Stimulated activated CD4-positive, alpha-beta T cell treated with anti-CD3 and anti-CD28 coated beads, Interleukin-1b, Interleukin-23, amount 100 ng/mL, for 48 hours (primary cell): ENCODE measurements at places on chromosomes 1 and 21.

DNA sequence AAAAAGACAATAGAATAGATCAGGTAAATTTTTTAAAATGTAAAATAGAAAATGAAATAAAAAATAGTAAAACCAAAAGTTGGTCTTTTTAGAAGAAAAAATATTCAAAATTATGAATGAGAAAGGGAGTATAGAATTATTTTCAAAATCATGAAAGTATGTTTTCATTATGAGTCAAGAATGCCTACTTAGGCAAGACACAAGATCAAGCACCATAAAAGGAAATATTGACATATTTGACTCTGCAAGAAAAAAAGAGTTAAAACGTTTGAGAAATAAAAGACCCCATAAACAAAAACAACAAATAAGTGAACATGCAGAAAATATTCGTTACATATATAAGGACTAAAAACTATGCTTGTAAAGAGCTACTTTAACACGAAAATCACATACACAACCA is 4.8 kb upstream of the COX20 start:
- no peak for DNase-seq

DNA sequence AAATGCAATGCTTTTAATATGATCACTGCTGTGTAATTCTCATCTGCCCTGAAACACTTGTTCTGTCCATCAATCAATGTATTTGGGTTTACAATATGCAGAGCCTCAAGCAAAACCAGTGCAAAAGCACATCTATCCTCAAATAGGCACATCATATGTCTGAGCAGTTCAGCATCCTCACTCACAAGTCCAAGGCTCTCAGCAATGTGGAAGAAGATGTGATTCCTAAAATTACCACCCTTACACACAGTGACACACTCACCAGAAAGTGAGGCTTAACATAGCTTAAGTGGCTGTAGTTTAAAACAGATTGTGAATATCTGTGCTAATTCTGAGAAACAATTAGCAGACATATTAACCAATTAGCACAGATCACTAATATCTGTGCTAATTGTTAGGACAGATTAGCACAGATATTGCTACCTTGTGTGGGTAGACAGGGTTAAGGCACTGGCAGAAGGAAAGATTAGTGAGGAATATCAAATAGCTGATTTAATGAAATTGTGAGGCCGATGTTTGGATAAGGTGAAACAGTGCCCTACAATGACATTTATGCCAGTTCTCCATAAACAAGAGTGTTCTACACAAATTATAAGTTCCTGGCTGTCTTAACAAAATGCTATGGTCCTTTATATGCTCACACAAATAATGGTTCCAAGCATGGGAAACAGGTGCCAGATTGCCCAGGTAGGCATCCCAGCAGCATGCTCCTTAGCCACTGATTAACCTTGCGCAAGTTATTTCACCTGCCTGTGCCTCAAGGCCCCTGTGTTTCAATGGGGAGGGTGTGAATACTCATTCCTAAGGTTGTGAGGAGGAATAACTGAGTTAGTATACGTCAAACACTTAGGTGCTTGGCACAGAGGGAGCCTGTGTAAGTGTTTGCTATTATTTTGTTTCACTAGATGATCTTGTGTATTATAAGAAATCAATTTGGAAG is 41.7 kb downstream of the MRPL39 start:
- no peak for DNase-seq

DNA sequence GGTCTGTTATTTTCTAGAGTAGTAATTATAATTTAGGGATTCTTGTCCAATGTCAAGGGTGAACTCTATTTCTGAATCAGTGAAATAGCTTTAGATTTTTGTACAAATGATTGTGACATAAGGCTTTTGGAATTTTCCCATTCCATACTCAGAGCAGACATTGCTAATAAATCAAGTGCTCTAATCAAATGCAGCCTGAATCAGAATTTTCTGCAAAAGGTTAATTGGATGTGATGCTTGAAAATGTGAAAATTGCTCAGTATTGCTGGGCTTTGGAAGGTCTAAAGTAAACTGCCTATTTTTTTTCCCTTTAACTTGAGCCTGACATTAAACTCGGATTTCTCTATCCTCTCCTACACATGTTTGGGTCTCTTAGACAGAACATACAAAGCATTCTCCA is 23.2 kb downstream of the SGIP1 start:
- DNase-seq = no peak

DNA sequence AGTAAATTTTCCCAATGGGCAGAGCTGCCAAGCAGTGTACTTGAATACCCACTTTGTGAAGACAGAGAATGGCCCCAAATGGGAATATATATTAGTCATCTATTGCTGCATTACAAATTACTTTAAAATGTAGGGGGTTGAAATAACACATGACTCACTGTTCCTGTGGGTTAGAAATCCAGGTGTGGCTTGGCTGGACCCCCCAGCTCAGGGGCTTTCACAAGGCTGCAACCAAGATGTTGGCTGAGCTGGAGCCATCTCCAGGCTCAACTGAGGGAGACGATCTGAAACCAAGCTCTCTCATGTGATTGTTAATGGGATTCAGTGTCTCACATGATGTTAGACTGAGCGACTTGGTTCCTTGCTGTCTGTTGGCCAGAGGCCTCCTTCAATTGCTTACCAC is 33.4 kb upstream of the ARHGAP29 start:
- no peak for DNase-seq

DNA sequence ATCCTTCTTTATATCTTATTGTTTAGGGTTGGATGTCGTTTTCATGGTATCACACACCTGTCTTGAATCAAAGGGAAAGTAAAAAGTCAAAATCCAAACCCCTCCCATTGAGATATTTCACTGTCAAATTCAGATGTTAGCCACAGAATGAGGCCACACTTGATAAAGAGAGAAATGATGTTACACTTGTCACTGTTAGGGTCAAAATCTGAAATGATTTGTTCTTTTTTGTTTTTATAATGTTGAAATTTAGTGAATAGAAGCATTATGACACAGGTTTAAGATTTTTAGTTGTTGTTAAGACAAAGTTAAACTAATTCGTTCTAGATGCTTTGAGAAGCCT is 13.1 kb downstream of the NFIA start:
- no peak for DNase-seq

DNA sequence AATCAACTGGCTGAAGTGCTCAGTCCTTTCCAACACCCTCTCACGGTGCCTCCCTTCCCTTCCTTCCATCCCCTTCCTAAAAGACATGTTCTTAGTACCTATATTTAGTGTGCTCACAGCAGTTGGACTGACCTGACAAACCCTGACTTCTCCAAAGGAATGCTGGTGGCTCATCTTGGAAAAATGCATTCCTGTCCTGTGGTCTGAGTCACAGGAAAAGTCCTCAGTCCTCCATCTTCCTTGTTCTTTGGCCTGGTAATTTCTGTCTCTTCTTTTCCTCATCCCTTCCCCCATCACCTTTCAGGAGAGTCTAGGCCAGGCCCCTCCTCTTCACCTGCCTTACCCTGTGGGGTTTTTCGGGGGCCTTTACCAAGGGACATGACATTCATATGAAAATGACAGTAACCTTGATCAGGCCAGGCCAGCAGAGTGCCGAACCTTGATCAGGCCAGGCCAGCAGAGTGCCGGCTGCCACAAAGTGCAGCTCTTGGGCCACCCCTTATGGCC is 7.2 kb downstream of the ATP1B1 start:
- no peak for DNase-seq

DNA sequence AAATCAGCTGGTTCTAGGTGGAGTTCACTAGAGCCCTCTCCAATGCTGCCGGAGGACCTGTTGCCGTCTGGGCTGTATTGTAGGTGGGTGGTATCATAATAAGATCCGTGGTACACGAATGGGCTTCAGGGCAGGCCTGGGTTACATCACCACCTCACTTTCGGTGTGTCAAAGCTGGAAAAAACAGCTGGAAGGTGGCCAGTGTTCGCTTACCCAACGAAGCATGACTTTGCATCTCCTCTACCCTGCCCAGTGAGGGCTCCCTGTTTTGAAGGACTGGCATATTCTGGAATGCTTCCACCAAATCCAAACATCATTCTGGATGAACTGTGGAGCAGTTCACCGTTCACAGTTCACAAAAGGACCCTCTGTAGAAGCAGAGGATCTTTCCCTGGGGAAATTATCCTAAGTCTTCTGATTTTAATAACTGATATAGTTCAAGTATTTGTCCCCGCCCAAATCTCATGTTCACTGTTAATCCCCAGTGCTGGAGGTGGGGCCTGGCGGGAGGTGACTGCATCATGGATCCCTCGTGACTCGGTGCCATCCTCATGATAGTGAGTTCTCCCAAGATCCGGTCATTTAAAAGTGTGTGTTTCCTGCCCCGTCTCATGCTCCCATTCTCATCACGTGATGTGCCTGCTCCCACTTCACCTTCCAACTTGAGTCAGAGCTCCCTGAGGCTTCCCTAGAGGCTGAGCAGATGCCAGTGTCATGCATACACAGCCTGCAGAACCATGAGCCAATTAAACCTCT is 429.0 kb downstream of the KIF26B start:
- no peak for DNase-seq

DNA sequence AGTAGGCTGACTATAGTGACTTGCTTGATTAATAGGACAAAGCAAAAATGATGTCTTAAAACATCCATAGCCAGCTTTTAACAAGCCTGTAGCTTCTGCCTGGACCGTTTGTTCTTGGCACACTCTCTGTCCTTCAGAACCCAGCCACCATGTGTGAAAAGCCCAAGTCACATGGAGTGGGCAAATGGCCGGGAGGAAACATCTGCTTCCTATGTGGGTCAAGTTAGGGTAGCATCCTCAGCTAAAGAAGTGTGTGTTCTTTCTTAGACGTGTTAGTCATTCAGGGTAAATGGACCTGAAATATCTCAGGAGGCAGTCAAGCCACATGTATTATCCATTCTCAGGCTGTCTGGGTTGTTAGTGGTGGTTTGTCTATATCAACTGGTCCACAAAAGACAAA is 23.4 kb downstream of the RD3 start:
- no peak for DNase-seq

- DNase-seq = no peak
Measured at GRCh38 chr1:5367306-5367705, 624.9 kb downstream of the NPHP4 start.

GRCh38 chr1:51224255-51224654 is 11.8 kb upstream of the RNF11 start:
- no peak for DNase-seq

- DNase-seq = no peak
Measured at GRCh38 chr1:116508085-116508983, 62.5 kb downstream of the CD58 start.

- DNase-seq = no peak
Measured at GRCh38 chr1:210646258-210646616, 317.5 kb downstream of the HHAT start.

- DNase-seq = no peak
Measured at GRCh38 chr1:244311784-244312532, 139.8 kb downstream of the ADSS2 start.

DNA sequence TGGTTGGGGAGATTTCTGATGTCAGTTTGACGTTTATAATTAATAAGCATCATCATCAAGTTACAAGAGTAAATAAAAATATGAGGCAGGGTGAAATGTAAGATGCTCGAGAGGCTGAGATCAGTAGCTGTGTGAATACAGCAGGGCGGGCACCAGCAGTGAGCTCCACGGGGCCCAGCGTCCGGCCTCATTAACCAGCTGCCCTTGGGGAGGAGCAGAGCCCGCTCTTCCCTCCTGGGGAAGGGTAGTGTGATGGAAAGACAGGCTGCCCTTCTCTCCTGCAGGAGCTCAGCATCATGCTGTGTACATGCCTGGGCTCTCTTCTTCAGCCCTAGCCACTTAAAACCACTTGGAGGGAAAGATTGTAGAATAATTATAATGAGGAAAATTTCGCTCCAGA is 23.4 kb downstream of the PDE9A start:
- DNase-seq = no peak

- no peak for DNase-seq
Measured at GRCh38 chr1:89429062-89429461, 65.2 kb downstream of the GBP6 start.

GRCh38 chr1:22633697-22634463 is 2.5 kb upstream of the C1QA start:
- no peak for DNase-seq

DNA sequence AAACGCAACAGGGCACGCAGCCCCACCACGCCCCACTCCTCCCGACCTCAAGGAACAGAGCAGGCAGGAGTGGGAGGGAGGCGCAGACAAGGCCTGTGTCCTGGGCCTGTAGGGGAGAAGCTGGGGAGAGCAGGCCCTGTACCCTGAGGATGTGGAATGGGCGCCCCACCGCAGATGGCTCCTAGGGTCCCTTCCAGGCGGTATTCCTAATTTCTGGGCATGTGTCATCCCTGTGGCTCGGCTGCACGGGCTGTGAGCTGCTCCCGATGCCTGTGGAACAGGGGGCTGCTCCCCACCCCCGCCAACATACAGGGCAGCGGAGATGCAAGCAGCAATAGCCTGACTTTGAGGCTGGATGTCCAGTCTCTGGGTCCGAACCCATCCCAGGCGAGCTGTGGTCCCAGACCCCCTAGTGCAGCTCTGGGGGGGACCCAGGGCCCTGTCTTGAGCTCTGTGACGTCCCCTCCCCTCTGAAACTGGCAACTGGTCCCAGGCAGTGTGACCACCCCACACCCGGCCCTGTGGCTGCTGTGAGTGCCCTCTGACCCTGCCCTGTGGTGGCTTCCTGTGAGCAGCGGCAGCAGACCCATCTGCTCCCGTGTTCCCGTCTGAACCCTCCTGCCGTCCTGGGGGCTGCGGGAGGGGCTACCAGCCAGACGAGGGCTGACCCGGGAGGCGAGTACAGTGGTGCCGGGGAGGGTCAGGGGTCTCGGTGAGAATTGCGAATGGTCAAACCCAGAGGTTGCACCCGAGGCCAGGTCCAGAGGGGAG is 13.9 kb upstream of the COL6A2 start:
- no peak for DNase-seq

DNA sequence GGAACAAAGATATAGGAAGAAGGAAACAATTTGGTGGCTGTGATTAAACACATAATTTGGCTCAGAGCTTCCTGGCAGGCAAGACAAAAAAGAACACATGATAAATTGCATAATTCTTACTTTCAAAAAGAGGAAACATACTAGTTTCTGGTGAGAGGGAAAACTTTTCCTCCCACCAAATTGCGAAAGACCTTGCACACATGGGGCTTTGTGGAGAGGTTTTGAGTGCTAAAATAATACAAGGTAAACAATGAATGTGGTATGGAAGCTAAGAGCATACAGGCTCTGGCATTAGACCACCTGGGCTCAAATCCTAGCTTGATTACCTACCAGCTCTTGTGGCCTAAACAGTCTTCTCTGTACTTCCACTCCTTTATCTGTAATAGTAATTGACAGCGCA is 140.2 kb upstream of the HOOK1 start:
- no peak for DNase-seq

DNA sequence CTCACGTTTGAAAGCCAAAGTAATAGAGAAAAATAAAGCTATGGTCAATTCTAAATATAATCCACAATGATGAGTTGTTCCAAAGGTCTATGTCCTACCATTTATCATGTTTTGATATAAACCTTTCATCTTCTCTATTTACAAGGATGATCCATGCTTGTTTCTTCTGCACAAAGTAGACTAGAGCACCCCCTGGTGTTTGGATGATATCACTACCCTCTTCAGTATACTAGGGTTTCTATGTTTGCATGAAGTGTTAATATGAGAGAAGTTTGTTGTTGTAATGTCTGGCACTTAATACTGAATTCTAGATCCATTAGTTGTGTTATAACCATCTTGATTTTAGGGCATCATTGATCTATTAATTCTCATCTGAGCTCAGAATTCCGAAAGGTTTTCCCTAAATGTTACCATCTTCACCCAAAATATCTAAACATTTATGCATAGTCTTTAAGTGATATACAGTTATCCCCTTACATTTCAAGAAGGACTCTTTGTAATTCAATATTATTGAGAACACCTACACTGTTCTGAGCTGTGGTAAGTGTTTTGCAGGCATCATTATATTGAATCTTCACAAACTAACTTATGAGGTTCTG is 21.1 kb downstream of the CLDN8 start:
- no peak for DNase-seq
